ENCODE measurements at places on chromosomes 4 and X.

DNA sequence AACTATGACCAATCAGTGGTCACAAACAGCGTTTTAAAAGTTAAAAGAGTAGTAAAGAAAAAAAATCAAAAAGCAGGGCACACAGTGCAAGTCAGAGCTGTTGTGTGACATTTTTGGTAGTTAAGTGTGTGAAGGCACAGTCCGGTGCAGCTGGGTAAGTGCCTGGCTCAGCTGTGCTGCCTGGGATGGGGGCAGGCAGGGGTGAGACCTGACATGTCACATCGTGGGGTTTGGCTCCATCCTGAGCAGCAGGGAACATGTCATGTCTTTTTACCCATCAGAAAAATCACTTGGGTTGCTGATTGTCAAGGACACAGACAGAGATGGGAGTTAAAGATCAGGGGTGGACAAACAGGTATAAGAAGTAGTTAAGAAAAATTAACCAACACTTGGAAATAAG lies 125.1 kb downstream of the NSUN7 start:
- no peak for DNase-seq

DNA sequence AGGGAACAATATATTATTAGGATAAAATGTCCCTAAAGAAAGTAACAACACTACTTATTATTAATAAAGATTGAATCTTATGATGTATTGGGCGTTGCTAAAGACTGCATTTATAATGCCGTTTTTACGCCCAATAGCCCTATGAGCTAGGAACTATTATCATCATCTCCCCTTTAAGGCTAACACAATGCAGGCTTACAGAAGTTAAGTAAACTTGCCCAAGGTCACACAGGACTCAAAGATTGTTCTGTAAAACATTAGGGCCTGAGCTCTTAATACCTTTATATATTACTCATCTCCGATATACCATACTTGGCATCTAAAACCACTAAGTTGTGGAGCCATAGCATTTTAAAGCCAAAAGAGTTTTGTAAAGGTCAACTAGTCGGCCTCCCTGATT lies 149.5 kb downstream of the FAM13A start:
- DNase-seq: no peak

GRCh38 chrX:19673375-19674040 lies 158.2 kb upstream of the MAP3K15 start:
- DNase-seq: no peak

DNA sequence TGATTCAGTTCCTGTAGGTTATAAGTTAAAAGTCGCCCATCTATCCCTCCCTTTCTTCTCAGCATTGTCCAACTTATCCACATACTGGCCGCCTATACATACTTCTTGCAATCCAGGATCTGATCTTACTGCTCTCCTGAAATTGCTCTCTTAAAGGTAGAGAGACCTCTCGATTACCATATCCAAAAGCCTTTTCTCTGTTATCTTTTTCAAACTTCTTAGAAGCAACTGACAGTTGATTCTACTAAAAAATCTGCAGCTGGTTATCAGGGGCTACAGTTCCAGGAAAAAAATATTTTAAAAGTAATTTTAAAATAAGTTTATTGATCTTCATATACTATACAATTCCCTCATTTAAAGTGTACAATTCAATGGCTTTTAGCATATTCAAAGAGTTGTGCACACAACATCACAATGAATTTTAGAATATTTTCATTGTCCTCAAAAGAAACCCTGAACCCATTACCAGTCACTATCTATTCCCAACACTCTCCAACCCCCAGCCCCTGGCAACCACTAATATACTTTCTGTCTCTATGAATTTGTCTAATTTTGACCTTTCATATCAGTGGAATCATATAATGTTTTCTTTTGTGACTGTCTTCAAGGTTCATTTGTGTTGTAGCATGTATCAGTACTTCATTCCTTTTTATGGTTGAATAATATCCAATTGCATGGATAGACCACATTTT lies 102.0 kb downstream of the HDAC8 start:
- no peak for DNase-seq

- DNase-seq: peak; percentile 51
Observed at GRCh38 chrX:120604361-120604782, 471 bp downstream of the MCTS1 start.

DNA sequence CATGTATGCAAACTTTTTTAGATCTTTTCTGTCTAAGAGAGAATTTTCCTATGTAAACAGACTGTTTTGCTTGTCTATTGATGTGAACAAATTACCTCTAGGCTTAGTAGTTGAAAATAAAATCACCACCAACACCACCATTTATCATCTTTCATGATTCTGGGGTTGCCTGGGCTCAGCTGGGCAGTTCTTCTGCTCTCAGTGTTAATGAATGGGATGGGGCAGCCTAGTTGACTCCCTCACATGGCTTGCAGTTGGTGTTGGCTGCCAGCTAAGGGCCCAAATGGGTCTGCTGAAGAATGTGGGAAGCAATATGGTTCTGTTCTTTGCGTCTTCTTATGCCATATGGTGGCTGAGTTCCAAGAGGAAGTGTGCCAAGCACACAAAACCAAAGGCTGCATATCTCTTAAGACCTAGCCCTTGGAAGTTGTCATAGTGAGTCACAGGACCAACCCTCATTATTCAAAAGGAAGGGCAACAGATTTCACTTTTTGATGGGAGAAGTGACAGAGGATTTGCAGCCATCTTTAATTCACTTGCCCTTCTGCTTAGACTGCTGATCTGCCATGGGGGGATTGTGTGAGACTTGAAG lies 17.9 kb downstream of the REELD1 start:
- DNase-seq: no peak

DNA sequence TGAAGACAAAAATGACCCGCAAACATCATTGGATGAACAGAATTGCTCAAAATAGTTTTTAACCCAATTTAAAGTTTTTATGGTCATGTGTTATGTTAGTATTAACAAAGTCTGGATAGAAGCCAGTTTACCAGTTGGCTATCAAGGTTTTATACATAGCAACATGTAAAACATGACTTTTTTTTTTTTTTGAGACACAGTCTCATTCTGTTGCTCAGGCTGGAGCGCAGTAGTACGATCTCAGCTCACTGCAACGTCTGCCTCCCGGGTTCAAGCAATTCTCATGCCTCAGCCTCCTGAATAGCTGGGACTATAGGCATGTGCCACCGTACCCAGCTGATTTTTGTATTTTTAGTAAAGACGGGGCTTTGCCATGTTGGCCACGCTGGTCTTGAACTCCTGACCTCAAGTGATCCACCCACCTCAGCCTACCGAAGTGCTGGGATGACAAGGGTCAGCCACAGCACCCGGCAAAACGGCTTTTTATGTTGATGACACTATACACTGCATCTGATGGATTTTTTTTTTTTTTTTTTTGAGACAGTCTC lies 3.4 kb downstream of the SAT1 start:
- DNase-seq: no peak

DNA sequence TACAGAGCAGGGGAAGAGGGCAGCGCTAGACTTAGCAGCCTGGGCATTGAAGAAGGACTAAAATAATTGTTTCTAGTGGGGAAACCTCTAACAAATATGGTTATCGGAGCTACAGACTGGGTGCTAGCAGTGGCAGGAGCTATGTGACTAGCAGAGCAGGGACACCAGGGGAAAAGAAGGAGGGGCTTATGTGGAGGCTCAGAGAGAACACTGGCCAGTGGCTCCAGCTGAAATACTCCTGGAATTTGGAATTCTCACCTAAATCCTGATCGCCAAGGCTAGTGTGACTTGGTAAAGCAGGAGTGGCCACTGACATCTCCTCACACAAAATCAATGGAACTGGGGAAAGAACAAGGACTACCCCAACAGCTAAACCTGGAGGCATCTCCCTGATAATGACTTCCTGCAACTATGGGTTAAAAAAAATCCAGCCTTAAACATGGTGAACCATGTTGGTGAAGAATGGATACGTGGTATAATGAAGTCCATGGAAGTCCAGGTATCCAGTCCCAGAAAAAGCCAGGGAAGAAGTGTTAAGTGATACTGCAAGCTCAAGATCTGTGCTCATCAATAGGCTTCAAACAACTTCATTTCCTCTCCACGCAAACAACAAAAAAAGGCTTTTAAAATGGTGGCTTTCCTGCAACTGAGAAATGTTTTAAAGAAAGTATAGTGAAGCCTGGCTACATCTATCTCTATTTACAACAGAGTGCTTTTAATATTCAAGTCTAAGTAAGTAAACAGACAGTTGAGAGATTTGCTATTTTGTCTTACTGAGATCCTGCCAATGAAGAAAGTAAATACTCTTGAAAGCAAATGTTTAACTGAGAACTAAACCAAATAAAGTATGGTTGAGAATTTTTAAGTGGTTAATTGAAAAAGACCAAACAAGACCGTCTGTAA lies 1.8 kb downstream of the TAPT1 start:
- no peak for DNase-seq

- DNase-seq: no peak
Observed at GRCh38 chr4:131584587-131584986, 1564.5 kb upstream of the PCDH10 start.

DNA sequence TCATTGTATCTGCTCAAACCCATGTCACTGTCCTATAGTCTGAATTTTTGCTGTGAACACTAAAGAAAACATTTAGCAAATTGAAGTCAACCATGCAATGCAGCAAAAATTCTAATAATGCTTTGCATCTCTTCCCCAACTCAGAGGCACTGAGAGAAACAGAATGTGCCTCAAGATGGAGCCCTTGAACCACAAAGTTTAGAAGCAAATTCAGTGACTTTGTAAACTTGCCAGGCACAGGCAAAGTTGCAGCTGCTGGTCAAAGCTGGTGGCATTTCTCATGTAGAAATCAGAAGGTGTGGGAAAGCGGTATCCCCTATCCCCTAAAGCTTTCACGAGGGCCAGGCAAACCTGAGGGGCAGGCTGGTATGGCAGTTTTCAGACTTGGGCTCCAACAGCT lies 121.7 kb upstream of the DIPK2B start:
- peak; percentile 14 for DNase-seq

DNA sequence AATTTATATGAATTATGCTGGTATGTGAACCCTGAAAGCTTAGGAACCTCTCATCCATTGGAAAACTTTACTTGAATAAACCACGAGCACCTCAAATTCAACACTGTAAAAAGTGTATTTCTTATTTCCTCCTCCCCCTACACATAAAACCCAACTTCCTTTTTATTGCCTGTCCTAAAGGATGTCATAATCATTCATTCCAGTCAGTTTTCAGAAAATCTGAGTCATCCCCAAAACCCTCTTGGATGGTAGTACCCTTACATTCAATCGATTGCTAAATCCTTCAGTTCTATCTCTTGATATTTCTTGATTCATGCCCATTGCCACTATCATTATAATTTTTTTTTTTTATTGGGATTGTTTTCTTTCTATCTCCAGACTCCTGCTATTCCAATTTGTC lies 91.1 kb upstream of the ATP8A1 start:
- DNase-seq: no peak

- no peak for DNase-seq
Observed at GRCh38 chrX:134173541-134174272, 63.3 kb upstream of the CCDC160 start.

DNA sequence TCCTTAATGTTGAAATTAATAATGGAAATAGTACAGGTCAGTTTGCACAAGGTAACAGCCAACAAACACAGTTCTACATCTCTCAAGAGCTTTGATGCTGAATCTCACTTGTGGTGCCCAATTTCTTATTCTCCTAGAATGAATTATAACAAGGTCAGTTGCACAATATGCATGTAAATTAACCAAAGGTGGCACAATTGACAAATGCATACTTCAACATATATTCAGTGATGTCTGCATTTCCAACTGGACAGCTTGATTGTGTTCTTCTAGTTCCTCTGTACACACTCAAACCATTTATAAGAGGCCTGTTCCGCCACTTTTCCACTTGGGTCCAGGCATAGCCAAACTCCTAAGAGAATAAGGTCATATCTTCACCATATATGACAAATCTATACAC lies 210.3 kb upstream of the EPHA5 start:
- no peak for DNase-seq

GRCh38 chr4:119299260-119299671 lies 22.7 kb downstream of the FABP2 start:
- DNase-seq: no peak

GRCh38 chr4:150385606-150386005 lies 196.3 kb upstream of the MAB21L2 start:
- DNase-seq: peak; percentile 6

- no peak for DNase-seq
Observed at GRCh38 chr4:169256101-169256612, 14.6 kb downstream of the SH3RF1 start.

GRCh38 chr4:120277391-120277790 lies 210.7 kb upstream of the MAD2L1 start:
- no peak for DNase-seq

DNA sequence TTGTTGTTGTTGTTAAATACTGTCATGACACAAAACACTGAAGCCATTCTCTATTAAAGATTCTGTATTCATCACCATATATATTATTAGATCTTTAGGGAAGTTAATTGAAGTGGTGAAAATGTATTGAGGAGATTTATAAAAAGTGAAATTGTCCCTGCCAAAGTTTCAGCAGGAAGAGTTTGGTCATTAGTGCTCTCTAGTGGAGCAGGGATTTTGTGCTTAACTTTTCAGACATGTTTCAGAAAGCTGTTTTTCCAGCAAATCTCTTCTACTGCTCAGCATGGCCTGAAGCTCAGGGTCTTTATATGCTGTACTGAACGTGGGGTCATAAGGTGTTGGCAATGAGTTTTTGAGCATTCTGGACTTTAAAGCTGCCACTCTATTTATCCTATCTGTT lies 36.7 kb upstream of the CXXC4 start:
- DNase-seq: no peak

GRCh38 chrX:2903366-2903765 lies 25.8 kb downstream of the ARSD start:
- DNase-seq: no peak

DNA sequence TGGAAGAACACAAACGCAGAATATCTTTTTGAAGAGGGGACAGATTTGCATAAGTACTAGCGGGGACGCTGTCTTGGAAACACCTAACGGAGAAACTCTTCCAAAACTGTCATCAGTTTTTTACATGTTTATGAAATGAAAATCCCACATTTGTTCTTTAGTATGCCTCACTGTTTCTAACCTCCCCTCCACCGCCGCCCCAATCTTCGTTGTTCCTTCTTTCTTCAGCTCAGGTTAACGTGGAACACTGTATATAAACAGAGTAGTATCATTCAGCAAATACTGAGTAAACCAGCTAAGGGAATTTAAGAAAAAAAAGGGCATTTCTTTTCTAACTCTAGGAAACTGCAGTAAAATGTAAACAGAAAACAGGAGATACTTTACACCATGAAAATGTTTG lies 2345.6 kb downstream of the PCDH7 start:
- DNase-seq: no peak
